Renal pelvis (tissue), 12 donors: ENCODE measurements at places on chromosomes 13 and 19.

- DNase-seq = no peak
These were observed 21.2 kb downstream of the PRKCSH start for GRCh38 chr19:11456659-11457058.

DNA sequence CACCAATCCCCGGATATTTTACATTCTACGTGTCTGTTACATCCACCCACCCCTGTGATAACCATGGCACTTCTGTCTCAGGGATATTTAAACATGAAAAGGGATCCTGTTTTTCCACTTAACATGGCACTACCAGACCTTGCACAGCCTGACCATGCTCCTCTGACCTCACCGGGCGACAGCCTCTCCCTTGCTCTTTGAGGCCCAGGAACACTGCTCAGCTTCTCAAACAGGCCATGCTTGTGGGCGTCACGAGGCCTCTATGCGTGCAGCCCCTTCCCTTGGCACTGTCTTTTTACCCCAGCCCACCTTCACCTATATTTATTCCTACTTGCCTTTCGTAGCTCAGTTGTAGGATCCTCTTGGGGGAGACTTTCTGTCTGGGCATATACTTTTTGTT is 385.6 kb downstream of the UQCRFS1 start:
- DNase-seq = no peak

DNA sequence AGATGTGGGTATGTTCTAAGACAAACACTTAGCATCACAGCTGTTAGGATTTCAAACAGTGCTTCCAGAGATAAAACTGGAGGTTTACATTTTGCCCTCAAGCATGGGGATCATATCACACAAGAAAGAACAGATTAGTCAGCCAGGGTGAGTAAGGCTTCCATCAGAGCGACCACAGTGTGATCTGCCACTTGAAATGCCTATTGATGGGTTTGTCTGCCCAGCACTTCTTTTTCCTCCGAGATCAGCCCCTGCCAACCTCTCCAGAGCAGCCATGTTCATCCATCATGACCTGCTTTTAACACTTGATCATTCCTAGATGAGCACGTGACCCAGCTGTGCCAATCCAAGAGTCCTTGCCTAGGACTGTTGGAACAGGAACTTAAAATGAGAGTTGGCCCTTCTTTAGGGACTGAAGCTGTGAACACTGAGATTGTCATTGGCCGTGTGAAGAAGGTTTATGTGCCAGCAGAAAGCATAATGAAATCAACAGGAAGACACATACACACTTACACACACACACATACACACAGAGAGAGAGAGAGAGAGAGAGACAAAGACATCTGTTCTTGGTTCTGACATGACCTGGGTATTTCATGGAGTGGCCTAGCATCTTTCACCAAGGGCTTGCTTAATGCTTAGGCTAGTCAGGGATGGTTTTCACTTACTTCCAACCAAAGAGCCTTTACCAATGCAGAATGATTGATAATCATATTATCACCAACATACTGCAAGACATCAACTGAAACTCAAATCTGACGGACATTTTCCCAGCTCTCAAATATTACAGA is 5.2 kb upstream of the CEBPG start:
- DNase-seq = no peak

- no peak for DNase-seq
These were observed 763 bp upstream of the LRP3 start for GRCh38 chr19:33193269-33193864.

GRCh38 chr19:3129112-3129511 is 6.7 kb upstream of the GNA15 start:
- no peak for DNase-seq

- DNase-seq = no peak
These were observed 36.1 kb downstream of the OLFM4 start for GRCh38 chr13:53064731-53065130.

DNA sequence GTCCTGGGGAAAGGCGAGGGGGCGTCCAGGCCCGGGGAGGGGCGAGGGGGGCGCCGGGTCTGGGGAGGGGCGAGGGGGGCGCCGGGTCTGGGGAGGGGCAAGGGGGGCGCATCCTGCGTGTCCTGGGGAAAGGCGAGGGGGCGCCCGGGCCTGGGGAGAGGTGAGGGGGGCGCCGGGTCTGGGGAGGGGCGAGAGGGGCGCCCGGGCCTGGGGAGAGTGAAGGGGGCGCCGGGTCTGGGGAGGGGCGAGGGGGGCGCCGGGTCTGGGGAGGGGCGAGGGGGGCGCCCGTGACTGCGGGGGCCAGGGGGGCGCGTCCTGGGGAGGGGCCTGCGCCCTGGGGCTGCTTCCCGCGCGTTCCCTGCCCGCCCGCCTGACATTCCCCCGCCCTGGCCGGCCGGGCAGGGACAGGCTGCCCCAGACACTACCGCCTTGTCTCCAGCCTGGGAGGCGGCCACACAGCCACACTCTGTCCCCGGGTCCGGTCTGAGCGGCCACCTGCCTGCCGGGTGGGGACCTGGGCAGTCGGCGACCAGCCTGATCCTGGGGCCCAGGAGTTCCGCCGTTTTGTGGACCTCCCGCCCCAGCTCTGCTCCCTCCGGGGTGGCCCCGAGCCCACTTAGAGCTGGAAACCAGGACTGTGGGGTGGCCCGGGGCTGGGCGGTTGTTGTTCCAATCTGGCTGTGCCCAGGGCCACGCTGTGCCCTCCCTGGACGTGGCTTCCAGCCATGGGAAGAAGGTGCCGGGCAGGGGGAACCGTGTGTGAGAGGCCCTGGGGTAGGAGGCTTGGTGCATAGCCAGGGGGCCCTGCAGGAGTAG is 11.8 kb downstream of the PALM start:
- DNase-seq = no peak

- DNase-seq = no peak
These were observed 180.0 kb downstream of the USP12 start for GRCh38 chr13:26991508-26992181.
